CD8-positive, alpha-beta T cell (primary cell): ENCODE measurements at places on chromosomes 5 and 9. TPM values are rescaled to one million over a fixed set of nuclear protein-coding genes. Genes with fewer than 3 reads are reported as not detected.

DNA sequence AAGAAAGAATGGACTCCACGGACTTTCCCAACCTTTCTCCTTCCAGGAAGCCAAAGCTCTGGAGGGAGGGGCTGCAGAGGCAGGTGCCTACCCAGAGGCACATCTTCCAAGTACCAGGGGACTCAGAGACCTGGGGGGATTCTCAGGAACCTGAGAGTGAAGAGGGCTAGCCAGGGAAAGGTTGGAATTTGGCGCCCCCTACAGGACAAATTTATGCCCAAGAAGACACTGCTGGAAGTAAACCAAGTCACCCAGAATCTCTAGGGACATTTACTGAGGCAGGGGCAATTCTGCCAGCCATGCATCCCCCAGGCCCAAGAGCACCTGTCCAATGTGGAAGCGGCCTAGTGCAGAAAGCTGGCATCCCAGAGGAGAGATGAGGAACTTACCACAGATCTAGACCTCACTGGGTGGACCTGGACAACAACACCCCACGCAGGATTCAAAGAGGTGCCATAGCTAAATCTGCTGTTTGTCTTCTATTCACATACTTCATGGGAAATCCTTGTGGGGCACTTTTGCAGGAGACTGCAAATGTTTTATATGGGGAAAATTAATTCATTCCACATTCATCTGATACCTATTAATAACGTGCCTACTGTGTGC, 25.9 kb upstream of the IDNK start:
- DNase-seq: no peak

- DNase-seq: no peak
These were observed 3.2 kb upstream of the MAP3K1 start for GRCh38 chr5:56812110-56812509.

DNA sequence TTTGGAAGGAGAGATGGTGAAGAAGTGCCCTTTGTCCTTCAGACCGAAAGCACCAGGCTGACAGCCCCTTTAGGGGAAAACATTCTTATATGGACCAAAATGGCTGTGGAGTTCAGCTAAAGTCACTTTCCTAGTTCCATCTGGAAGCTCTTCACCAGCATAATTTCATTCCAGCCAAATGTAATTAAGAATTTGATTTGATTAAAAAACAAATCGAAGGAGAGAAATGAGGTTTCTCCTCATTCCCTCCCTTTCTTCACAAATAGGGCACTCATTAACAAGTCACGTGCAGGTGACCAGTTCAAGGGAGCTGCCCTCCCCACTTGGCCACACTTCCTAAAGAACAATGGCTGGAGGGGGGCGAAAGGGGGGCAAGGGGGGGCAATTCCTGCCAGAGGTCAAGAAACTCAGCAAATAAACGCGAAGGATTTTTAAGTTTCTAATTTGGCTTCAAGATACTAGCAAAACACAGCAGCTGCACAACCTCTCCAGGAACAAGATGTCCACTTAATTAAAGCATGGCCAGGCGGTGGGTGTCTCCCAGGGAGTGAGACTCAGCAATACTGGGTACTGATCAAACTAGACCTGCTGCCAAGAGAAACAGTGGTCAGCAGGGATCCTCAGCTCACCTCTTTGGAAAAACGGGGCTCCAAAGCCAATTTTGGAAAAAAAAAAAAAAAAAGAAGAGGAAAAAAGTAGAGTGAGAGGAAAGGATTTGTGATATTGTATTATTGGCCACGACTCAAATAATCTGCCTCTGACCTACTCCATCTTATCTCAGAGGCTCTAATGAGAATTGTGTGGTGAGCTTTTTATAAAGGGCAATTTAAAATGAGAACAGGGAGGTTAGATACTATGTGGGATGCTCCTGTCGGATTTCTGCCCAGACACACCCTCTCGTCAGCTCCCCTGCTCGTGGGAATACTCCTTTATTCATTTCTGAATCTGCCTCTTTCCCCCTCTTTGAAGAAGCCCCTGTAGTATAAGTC, 254.3 kb downstream of the ZSWIM6 start:
- no peak for DNase-seq

Gene ENHO
- not detected for total RNA-seq

- no peak for DNase-seq
These were observed 719.2 kb downstream of the CETN3 start for GRCh38 chr5:89690331-89690730.

DNA sequence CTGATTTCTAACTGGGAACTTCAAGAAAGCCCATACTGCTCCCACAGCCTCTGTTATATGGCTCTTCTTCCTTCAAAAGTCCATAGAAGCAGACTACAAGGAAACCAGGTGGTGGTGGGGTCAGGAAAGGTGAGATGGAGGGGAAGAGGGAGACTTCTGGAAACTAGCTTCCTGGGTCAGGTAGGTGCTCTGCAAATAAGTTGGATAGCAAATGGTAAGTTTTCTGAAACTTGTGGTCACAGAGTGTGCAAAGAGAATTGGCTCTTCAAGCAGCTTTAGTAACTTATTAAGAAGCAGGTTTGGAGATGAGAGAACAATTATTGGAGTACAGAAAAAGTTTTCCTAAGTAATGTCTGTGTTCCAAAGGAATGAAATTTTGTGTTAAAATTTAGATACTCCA, 316.9 kb downstream of the ADGRV1 start:
- no peak for DNase-seq

GRCh38 chr5:131171276-131171810, 599 bp downstream of the LYRM7 start:
- no peak for DNase-seq

- DNase-seq: no peak
These were observed 193.0 kb downstream of the ERCC6L2 start for GRCh38 chr9:96068511-96068910.

Gene SEMA5A
- total RNA-seq: 0.25 TPM

DNA sequence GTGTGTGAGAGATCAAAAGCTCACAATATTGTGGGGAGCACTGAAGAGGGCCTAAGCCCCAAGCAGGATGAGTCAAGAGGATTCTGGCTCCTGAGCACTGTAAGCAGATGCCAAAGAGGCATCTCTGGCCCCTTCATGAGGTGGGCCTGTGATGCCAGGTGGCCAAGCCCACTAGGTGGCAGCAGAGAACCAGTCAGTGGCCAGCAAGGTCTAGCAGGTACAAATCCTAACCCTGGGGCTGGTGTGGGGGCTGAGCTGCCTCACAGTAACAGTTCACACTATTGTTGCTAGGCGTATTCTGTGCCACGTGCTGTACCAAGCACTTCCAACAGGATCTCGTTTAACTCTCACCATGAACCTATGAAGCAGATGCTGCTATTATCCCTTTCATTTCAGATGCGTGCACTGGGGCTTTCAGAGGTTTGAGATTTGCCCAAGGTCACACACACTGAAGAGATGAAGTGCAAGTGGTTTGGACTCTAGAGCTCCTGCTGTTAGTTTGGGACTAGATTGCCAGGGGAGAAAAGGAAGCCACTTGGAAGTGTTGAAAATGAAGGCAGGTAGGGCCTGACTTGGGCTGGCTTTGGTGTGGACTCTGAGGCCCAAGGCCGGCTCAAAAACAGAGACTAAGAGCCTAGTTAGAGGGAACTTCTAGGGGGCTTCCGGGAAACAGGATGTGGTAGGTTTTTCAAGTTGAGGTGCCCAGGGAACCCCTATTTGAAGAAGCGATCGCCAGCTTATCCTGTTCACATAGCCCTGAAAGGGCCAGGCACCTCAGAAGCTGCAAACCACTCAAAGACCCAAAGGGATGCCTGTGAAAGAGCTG, 4.4 kb upstream of the MLANA start:
- peak; percentile 83 for DNase-seq

Gene KIF3A
- total RNA-seq: 14.8 TPM

Gene AJM1
- 2.1 TPM for total RNA-seq

- no peak for DNase-seq
These were observed 38.3 kb upstream of the TIFAB start for GRCh38 chr5:135490245-135491037.

DNA sequence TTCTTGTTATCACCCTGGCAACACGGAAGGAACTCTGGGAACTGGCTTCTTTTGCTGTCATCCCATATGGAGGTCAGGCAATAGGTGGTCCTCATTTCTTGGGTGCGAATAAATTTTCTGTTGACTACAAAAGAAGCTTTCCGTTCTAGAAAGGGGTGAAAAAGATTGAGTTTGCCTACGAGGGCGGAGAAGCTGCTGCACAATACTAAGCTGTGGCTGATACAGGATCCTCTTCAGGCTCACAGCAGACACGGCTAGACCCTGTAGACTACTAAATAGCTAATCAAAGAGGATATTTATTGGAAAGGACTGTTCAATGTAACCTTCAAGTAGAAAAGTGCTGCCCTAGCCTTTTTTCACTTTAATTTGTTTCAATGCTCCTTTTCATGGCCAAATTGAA, 58.1 kb downstream of the TJP2 start:
- no peak for DNase-seq

DNA sequence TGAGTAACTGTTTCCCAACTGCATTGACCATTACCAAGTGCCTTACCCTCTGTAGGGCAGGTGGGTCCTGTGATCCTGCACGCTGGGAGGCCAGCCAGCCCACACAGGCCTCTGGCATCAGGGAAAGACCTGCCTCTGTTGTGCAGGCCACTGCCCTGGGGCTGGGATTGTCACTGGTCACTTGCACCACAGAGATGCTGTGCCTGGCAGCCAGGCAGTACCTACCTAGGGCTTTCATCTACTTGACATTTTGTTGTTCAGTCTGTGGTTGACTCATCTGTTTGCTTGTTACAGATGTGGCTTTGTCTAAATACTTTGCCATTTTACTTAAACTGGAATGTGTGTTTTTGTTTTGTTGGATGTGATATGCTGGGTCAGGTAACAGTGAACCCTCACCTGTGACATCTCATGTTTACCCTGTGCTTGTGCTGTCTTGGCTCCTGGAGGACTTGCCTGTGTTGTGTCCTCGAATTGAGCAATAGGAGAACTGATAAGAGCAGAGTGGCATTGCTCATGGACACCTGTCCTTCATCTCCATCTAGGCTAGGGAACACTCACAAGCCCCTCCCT, 32.8 kb downstream of the SECISBP2 start:
- no peak for DNase-seq

Gene GAPVD1
- 84.1 TPM for total RNA-seq

DNA sequence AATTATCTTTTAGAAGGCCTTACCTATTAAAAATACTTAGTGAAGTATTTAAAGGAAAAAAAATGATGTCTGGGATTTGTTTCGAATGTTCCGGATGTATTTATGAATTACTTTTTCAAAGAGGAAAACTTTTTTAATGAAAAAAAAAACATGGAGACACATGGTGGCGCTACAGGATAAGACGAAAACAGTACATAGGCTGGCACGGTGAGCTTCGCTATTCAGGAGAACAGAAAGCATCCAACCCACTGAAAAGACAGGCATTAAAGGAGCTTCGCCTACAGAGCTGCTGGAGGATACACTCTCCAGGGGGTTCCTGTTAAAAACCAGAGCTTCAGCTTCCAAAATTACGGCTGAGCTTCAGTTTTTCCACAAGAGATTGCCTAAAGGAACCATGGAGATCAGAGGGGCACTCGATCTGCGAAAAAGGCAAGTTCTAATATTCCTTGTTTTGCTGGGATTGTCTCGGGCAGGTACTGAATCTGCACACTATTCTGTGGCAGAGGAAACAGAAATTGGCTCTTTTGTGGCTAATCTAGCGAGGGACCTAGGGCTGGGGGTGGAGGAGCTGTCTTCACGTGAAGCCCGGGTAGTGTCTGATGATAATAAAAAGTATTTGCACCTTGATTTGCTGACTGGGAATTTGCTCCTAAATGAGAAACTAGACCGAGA, at the start of gene PCDHB14:
TSS of gene PCDHB14 (plus strand) at position 232 of the 672 bp plus-strand sequence. CDS start at position 395, 163 bp downstream.
- no peak for DNase-seq

DNA sequence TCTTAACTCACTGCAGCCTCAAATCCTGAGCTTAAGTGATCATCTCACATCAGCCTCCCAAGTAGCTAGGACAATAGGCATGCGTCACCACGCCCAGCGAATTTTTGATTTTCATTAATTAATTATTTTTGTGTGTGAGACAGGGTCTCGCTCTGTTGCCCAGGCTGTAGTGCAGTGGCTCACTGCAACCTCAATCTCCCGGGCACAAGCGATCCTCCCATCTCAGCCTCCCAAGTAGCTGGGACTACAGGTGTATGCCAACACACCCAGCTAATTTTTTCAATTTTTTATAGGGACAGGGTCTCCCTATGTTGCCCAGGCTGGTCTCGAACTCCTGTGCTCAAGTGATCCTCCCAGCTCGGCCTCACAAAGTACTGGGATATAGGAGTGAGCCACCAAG, 41.4 kb downstream of the UBAP1 start:
- no peak for DNase-seq

DNA sequence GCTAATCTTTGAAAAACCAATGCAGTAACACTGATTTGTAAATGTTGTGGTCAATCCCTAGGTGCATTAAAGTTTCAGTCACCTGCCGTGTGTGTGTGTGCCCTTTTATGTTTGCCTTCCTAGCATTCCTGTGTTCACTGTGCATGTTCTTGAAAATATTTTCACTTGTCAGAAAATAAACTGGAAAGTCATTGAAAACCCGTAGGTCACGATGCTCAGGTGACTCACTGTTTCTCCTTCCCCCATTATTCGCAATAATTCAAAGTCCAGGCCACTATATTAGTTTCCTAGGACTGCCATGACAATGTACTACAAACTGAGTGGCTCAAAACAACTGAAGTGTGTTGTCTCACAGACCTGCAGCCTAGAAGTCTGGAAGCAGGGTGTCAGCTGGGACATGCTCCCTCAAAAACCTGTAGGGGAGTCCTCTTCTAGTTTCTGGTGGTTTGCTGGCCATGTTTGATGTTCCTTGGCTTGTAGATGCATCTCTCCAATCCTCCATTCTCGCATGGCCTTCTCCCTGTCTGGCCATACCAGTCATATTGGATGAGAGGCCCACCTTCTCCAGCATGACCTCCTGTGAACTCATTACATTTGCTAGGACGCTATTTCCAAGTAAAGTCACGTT, 29.3 kb downstream of the MARVELD2 start:
- DNase-seq: no peak

Gene LRRTM2
- total RNA-seq: not detected

DNA sequence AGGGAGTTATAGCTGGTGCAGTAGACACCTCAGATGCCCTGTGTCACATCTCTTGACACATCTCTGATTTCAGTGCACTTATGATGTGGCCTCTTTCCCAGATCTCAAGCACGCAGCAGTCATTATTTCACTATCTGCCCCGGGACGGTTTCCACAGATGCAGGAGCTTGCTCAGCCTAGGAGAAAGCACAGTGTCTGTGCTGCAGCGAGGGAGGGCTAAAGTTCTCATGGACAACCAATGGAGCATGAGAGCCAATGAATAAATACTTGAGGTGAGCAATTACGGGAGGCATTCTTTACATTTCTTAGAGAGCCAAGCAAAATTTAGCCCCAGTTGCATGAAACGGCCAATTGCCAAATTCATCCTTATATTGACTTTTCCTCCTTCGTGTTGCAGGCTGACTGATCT, 7.4 kb upstream of the MOB3B start:
- DNase-seq: no peak

Gene SAXO1
- not detected for total RNA-seq

- no peak for DNase-seq
These were observed 38.6 kb downstream of the B4GALT1 start for GRCh38 chr9:33128570-33128969.

Gene PCDHA13
- total RNA-seq: not detected

Gene C5orf58
- total RNA-seq: not detected

DNA sequence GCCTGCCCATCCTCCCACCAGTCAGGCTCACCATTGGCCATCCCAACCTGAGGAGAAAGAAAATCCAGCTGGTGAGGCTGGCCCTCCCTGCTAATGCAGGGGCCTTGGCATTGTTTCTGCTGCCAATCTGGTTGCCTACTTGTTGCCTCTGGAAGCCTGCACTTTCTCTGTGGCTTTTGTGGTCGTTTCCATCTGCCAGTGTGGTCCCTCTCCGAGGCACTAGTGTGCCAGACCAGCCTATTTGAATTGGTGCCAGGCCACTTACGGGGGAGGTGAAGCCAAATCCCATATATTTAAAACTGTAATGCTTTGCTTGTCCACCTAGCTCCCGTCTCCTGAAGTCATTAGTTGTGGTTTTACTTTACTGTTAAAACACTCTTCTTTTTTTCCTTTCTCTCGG, 213.4 kb upstream of the ADAMTSL1 start:
- DNase-seq: no peak
